ENCODE measurements at places on chromosomes 7 and 10.
A peak's percentile ranks its signal among the peaks of the same experiment; 100 is the strongest.

- no peak for DNase-seq
Measured at GRCh38 chr7:28988810-28989209, 30.7 kb upstream of the TRIL start.

DNA sequence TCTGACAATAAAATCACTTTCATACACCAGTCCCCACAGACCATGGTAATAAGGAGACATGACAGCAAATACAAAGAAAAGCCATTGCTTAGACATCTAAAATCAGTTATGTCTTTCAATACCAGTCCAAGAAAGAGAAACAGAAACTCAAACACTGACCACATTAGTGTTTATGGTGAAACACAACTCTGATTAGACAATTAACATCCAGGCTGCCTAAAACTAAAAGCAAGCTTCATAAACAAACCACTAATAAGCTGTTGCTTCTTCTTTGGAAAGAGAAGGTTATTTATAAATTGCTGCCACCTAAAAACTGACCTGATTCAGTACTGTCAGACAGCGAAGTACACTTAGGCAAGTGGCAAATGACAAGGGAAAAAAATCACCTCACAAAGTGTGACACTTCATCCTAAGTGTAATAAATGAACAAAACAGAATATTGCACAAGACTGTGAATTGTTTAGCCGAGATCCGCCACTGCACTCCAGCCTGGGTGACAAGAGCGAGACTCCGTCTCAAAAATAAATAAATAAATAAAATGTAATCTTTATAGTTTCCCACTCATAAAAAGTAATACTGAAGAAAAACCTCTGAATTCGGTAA is 277.4 kb downstream of the PARD3 start:
- DNase-seq: no peak

GRCh38 chr7:127862525-127862924 is 168.7 kb downstream of the LRRC4 start:
- no peak for DNase-seq

DNA sequence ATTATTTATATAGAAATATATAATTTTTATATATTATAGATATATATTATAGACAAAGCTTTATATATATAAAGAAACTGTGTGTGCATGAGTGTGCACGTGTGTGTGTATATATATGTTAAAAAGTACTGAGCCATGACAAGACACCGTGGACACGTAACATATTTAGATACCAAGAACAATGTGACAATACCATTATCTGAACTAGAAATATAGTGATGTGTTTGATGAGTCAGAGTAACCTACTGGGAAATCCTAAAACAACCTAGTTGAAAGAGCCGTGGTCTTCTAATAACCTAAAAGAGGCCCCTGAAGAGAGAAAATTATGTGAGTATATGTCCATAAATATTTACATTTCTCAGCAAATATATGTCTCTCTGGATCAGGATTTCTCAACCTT is 50.7 kb upstream of the ITGB8 start:
- DNase-seq: no peak

DNA sequence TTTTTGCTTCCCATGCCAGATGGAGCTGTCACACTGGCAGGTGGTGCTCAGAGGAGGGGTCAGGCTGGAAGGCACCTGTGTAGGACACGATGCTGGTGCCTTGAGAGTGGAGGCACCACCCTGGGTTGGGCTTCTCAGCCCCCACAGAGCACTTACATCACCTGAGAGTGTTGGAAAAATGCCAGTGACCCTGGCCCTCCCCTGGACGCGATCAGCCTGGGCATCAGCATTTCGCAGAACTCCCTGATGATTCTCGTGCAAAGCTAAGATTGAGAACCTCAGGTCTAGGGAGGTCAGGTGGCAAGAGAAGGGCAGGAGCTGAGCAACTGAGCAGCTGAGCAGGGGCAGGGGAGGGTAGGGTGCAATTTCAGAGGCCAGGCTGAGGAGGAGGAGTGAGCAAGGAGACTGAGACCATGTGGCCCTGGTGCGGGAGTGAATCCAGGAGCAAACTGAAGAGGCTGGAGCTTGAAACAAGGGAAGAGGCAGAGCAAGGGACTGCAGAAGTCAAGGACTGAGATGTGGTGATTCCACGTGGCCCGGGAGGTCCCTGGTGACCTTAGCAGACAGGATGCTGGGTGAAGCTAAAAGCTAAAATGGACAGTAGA is 24.7 kb upstream of the GRID1 start:
- no peak for DNase-seq

GRCh38 chr7:84714765-84715164 is 472.1 kb downstream of the SEMA3D start:
- DNase-seq: no peak

DNA sequence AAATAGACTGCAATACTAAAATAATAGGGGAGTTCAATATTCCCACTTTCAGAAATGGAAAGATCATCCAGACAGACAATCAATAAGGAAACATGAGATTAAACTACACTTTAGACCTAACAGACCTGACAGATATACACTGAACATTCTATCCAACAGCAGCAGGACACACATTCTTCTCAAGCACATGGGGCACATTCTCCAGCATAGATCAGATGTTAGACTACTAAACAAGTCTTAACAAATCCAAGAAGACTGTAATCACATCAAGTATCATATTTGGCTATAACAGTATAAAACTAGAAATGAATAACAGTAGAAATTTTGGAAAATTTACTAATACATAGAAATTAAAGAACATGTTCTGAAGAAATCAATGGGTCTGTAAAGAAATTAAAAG is 458.9 kb upstream of the ANKRD30A start:
- DNase-seq: no peak

DNA sequence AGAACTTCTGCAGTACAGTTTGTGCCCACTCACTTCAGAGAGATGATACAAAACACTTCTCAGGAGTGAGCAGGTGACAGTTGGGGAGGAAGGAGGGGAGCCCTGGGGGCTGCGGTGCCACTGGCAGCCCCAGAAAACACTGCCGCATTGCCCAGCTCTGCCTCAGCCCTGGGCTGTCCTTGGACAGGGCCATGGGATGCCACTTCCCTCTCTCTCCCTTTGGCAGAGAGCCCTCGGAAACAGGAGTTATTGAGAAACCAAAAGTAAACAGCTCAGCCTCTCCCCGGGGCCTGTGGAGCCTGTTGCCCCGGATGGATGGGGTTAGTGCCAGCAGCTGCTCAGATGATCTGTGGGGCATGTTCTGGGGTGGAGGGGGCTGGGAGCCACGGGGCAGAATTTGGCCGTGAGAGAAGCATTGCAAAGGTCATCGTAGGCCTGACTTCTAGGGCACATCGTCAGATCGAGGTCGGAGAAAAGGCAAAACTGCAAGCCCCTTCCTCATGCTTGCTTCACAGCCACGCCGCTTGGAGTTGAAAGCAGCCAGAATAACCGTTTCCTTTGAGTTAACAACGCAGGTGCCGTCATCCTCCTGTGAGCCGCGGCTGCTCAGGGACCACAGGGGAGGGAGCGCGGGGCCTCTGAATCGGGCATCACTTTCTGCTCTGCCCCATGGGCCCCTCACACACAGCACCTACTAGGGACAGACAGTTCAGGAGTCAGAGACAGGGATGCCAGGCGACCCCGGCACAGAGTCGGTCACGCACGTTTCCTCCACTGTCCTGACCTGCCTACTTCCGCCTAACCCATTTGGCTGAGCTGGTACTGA is 256.4 kb downstream of the CAMK1D start:
- peak; percentile 70 for DNase-seq

Measured in left hindlimb (tissue), 1 donor.